Cortex of kidney (tissue), 1 donor: ENCODE measurements at places on chromosomes 5 and 9.

DNA sequence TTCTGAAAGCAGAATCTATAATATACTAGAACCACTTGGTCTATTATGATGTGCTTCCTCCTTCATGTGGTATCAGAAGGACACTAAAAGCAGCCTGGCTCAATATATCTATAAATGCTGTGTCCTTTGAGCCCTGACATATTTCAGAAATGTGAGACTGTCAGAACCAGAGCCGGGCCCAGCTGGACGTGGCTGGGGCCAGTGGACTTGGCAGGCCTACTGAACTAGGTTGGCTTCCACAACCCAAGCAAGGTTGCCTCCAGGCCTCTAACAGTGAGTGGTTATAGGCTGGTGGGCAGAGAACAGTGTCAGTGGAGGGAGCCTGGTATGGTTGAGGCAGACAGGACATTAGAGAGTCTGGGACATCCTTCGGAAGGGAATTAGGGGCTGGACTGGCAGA, 78.9 kb downstream of the GALNT10 start:
- DNase-seq = no peak

- no peak for DNase-seq
Measured at GRCh38 chr5:168162464-168162863, 129.0 kb upstream of the WWC1 start.

DNA sequence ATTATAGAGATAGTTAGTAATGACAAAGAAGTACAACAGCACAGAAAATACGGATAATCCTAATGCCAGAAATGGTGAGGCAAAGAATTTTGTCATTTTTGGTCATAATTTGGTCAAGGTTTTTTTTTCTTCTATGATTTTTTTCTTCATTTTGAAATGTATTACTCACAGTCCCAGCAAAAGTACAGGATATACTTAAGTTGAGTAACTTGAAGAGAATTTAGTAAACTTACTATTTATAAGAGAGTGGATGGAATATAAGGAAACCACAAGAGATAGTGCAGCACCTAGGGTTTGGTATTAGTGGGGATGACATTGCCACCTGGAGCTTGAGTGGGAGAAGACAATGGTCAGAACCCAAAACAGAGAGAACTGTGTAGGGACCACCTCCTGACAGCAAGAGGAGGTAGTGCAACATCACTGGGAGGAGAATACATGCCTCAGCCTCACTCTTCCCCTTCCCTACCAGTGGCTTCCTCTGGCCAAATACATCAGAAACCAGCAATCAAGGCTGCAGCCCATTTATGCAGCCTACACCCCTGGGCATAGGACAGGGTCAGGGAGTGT, 434.5 kb upstream of the TRPC7 start:
- DNase-seq = no peak

DNA sequence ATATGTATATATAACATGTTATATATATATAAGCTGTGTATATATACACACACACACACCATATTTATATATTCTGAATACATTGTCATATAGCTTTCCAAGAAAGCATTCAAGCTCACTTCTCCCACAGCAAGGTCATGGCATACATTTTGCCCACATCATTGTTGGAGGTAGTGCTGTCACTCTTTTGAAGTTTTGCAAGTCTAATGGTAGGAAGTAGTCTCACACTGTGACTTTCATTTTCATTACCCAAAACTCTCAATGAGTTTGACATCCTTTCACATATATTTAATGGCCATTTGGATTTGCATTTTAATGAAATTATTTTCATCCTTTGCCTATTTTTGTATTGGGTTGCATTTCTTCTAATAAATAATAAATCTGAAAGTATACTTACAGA, 59.8 kb upstream of the COX7C start:
- no peak for DNase-seq

DNA sequence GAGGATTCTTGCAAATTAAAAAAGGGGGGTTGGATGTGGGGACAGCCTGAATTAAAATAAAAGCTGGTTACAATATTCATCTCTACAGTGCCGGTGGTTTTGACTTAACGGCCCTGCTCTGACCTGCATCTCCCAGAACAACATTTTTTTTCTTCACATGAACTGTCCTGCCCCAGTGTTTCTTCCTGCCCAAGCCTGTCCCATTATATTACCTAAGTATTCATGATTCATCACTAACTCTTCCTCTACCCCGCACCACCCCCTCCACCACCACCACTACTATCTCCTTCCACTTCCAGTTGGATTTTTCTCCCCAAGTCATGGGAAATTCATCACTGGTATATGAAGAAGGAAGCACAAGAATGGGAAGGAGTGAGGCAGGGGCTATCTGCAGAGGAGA, 90.1 kb downstream of the ZFAND5 start:
- DNase-seq = no peak

GRCh38 chr5:133384903-133385302, 227.4 kb downstream of the FSTL4 start:
- DNase-seq = no peak
